Caco-2 (cell line): ENCODE measurements at places on chromosomes 2 and 18. TPM values are rescaled to one million over a fixed set of nuclear protein-coding genes. Genes with fewer than 3 reads are reported as not detected.

PXDN gene
- total RNA-seq: 0.12 and 0.25 TPM in 2 replicates

- H3K27ac ChIP-seq: no peak overlapping the region
- no peak overlapping the region for H3K4me3 ChIP-seq
- no peaks in the 10 kb centered on the region for H3K36me3 ChIP-seq
- no peaks in the 10 kb centered on the region for H3K27me3 ChIP-seq
Measured at GRCh38 chr2:241890524-241891235, 21.2 kb downstream of the RTP5 start.

GRCh38 chr2:32464431-32464830 lies 107.6 kb downstream of the BIRC6 start:
- DNase-seq: no peak
- peaks cover 2% of the 10 kb centered on the region; the same call in 1 of the 2 replicates for H3K36me3 ChIP-seq
- H3K27ac ChIP-seq: no peak overlapping the region

GRCh38 chr2:59888015-59888414 lies 665.4 kb downstream of the BCL11A start:
- no peak for DNase-seq
- H3K4me1 ChIP-seq: no peaks in the 10 kb centered on the region
- no peaks in the 10 kb centered on the region for H3K36me3 ChIP-seq
- H3K27me3 ChIP-seq: no peaks in the 10 kb centered on the region
- H3K4me3 ChIP-seq: no peak overlapping the region

DNA sequence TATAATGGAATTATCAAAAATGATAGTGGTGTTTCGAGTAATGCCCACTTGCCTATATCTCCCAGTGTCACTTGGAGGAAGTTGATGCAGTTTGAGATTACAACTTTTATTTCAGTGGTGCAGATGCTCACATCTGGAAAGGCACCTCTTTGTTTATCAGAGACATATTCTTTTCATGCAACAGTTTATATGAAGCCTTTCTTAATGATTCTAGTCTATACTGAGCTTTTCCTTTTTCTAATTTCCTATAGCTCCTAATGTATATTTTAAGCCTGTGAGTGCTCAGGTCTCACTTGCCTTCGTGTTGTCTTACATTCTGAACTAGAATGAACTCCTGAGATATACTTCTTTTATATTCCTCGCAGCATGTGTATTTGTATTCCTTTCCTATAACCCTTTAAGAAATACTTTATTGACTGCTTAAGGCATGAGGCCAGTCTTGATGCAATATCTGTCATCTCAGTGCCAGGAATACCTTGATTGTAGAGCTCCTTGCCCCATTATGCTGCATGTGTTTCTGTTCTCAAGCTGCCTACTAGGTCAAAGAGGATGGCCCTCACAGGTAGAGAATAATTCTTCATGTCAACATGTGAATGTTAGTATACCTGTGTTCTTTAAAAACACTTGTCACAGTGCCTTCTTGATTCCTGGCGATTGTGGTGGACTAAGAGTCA lies 52.6 kb downstream of the VRK2 start:
- DNase-seq: no peak
- H3K4me3 ChIP-seq: no peak overlapping the region
- no peaks in the 10 kb centered on the region for H3K36me3 ChIP-seq
- no peaks in the 10 kb centered on the region for H3K27me3 ChIP-seq
- H3K4me1 ChIP-seq: no peaks in the 10 kb centered on the region
